ENCODE measurements at places on chromosomes 7 and 10.

- no peak for DNase-seq
Observed at GRCh38 chr7:36103837-36104561, 49.1 kb upstream of the EEPD1 start.

GRCh38 chr7:142405122-142405765, 147.4 kb upstream of the PRSS58 start:
- no peak for DNase-seq

DNA sequence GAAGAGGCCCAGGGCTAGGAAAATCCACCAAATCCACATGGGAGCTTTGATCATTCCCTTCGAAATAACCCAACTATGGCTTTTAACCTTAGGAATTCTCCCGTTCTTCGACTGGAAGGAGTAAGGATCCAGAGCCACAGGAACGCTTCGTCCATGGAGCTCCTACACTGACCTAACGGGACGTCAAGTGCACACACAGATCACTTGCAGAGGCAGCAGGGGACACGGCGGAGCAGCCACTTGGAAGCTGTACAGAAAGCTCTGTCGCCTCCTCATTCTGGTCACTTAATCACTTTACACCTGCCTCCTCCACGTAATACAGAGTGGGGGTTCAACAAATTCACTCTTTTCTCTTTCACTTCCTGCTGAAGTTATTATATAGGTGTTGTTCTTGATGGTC, 43.9 kb downstream of the RSU1 start:
- DNase-seq, result no peak

GRCh38 chr10:131561897-131562296, 250.4 kb upstream of the TCERG1L start:
- DNase-seq, result peak; percentile 49

DNA sequence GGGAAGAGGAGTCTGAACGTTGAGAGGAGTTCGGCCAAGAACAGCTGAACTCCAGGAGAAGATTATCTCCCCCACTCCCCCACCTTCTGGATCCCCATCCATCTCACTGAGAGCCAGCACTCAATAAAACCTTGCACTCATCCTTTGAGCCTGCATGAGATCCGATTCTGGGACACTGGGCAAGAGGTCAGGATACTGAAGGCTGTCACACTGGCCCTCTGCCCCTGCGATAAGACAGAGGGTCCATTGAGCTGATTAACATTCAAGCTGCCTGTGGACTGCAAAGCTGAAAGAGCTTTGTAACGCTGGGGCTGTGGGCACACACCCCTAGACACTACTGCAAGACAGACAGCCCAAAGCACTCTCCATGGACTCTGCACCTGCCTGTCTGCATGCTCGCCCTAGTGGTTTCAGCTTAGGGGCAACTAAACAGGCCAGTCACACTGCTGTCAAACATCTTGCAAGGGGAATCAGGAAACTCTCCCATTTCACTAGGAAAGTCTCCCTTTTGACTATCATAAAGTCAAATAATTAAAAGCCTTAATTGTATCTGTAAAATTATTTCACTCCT, 42.3 kb upstream of the CNTNAP2 start:
- no peak for DNase-seq

GRCh38 chr7:22252936-22253536, 103.9 kb downstream of the RAPGEF5 start:
- DNase-seq, result no peak

GRCh38 chr7:78770422-78771410, 682.8 kb downstream of the MAGI2 start:
- DNase-seq, result no peak

DNA sequence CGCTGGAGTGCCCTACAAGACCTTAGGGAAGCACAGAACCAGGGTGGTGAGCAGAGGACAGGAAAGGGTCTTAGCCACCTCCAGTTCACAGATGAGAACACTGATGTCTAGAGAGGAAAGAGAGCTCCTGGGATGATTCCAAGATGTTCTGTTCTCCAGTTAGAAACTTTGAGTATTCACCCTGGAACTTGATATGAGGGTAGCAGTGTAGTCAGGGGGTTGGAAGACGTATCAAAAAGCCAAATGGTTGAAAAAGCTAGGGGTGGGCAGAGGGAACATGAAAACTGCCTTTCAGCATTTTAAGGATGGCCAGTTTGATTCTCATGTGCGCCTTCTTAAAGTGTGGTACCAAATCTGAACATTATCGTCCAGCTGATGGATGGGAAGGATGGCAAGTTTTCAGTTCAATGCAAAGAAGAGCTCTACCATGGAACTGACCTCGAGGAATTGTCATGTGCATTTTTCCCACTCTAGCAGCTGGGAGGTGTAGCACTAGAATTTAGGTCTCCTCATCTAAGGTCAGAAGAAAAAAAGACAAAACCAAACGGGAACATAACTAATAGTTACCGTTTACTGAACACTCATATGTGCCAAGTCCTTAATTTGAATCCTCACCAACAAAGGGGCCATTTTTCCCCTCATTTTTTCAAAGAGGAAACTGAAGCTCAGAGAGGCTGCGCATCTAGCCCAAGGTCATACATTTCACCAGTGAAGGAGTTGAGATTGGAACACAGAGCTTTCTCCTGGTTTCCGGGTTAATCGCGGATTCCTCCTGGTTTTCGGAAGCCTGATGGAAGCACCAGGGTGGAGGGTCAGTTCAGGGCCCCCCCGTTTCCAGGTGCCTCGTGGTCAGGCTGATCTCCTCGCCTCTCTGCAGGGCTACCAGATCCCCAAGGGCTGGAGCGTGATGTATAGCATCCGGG, 6.0 kb upstream of the CYP26A1 start:
- DNase-seq, result no peak

- no peak for DNase-seq
Observed at GRCh38 chr10:86671985-86672710, 3.8 kb downstream of the LDB3 start.

DNA sequence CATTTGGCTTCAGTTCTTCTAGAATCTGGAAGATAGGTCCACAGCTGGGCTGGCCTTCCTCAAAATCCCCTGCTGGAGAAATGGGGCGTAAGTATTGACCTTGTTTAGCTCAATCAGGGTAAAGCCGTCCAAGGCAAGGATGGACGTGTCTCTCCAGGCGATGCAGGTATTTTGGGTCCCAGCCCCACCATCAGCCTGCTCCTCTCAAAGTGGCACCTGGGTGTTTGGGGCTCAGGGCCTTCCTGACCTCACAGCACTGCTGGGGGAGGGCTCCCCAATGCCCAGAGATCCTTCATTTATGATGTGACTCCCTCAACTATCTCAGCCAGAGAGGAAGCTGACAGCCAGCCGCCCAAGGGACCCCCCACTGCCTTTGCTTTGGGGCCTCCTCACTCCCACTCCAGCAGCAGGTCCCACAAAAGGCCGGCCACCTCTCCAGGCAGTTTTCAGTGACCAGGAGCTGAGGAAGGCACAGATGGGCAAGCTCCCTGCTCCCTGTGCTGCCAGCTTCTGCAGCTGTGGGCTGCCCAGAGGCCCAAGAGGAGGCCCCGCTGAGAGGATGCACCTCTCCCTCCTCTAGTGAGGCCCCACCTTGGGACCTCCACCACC, 140.0 kb upstream of the TCERG1L start:
- peak; percentile 77 for DNase-seq

- DNase-seq, result no peak
Observed at GRCh38 chr7:46253520-46253919, 332.4 kb upstream of the IGFBP3 start.

DNA sequence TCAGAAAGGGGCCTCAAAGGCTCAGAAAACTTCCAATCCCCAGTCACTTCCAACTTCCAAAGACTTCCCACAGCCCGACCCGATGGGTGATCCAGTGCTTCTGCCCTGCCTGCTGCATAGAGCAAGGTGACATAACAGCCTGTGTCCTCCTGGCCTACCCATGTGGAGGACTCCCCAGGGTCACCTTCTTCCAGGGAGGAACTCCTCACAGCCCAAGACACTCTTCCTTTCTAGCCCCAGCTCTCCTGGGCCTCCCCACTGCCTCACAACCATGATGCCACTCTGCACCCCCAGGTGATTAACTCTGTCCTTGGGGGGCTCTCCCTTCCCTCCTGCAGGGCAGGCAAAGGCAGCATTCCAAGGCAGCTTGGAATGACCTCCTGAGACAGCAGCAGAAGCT, 158.4 kb upstream of the PDE1C start:
- no peak for DNase-seq

Data from lower leg skin (tissue), 4 donors.